ENCODE measurements at places on chromosomes 11 and 22.

DNA sequence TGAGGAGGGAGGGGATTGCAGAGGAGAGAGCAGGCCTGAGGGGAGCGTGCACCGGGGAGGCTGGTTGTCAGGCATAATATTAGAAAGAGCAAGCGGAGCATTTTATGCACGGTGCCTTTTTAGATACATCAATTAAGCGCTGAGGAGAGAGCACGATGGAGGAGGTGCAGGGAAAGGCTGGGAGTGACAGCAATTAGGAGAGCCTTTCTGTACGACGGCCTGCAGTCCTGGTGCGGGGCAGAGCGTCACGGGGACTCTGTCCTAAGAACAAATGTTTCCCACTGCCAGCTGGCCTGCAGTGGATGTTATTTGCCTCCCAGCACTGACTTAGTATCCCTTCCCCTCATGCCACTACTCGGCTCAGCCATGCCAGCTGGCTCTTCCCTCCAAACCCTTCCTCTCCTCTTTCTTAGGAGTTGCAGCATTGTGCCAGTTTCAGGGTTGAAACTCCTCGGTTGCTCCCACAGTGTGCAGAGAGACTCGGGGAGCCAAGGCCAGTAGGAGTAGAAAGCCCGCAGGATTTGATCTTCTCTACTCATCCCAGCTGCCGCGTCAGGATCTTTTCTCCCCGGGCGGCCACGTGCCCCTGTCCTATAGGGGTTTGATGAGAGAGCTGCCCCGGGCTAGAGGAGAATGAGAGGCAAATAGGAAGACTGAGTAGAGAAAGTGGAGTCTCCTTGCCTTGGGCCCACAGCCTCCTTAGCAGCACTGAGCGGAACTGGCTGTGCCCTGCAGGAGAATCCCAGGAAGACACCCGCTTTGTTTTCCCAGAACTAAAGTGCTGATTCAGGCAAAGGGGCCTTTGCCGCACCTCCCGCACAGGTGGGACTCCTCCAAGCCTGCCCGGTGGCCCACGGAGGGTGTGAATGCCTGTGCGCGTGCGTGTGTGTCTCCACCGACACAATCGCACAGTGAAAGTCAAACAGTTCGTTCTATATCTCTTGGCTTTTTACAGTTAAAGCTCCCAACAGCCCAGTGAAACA is 875.3 kb downstream of the NTM start:
- no peak for DNase-seq

DNA sequence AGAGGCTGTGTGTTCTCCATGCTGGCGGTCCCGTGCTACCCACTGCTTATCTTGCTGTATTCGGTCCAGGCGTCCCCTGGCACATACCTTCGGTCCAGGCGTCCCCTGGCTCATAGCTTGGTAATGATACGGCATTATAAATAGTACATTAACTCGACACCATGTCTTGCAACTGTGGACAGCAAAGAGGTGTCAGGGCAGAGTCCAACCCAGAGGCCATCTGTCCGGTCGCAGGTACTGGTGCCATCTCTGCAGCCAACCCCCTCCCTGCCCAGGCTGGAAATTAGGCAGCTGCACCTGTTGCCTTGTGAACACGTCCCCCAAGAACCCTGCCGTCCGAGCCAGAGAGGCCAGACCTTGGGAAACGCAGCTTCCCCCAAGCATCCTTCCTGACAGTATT is 634.3 kb downstream of the BRD1 start:
- DNase-seq = no peak

DNA sequence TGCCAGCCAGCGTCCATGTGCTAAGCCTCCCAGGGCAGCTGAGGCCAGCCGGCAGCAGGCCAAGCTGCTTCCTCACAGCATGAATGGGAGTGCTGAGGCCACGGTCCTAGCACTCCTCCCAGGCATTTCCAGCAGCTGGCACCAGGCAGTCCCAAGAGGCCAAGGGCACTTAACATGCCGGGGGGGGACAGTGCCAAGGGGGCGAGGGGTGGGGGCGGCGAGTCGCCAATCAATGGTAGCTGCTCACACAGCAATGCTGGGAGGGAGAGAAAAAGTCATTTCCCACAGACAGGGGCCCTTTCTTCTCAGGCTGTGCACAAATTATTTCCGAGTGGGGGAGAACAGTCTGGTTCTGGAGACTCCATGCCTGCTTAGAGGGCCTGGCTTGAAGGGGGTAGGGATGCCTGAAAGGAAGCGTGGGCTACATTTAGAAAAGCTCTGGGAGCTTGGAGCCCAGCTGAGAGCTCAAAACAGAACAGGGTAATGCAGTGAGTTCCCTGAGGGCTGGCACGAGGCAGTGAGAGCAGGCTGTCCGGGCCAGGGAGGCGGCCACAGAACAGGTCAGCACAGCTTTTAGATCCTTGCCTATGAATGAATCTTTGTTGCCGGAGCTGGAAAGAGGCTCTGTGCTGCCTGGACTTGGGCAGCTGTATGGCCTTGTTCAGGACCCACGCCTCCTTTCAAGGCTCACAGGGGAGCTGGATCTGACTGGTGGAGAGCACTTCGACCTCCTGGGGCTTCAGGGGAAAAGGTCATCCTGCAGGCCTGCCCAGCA is 14.4 kb upstream of the TBC1D10A start:
- no peak for DNase-seq

- no peak for DNase-seq
Observed at GRCh38 chr11:69745201-69745600, 29.9 kb downstream of the FGF4 start.

DNA sequence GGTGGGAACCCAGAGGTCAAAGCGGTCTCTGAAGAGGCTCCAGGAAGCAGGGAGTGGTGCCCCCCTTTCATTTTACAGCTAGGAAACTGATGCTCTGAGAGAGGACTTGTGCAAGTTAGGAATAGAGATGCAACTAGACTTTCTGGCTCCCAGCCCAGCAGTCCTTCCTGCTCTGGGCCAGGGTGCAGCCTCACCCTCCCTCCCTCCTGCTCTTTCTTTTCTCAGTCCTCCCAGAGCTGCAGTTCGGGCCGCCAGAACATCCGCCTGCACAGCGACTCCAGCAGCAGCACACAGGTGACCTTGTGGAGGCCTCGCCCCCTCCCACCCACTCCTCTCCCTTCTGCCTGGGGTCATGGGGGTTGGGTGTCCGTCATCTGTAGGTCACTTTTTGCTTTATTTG is 51.5 kb downstream of the LHFPL7 start:
- no peak for DNase-seq

GRCh38 chr11:2164861-2165555 is 4.0 kb upstream of the INS start:
- DNase-seq = no peak

Measured in CD4-positive, alpha-beta T cell treated with Interleukin-6 at 100 ng/mL for 8 hours (primary cell).